Effector memory CD8-positive, alpha-beta T cell (primary cell): ENCODE measurements at places on chromosomes 5 and 9.

DNA sequence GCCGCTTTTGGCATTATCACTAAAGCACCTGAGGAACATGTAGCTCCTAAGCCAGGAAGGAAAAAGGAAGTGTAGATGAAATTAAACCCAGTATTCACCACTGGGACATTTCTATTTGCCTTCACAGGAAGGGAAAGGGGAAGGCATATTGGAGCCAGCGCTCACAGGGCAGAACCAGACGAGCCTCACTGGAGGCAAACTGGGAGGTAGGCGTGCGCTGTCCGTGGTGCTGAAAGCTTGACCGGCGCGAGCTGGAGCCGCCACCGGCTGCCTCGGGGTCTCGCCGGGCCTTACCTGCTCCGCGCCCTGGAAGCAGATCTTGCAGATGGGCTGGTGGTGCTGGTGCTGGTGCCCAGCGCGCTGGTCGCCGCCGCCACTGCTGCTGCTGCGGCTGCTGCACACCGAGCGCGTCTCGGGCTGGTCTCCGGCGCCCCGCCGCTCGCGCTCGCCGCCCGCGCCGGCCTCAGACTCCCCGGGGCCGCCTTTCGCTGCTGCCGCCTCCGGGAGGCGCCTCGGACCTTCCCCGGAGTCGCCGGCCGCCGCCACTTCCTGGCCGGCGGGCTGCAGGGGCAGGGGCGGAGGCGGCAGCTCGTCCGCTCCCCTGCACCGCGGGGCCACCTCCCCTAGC is 732 bp downstream of the MARCHF11 start:
- DNase-seq, result no peak

DNA sequence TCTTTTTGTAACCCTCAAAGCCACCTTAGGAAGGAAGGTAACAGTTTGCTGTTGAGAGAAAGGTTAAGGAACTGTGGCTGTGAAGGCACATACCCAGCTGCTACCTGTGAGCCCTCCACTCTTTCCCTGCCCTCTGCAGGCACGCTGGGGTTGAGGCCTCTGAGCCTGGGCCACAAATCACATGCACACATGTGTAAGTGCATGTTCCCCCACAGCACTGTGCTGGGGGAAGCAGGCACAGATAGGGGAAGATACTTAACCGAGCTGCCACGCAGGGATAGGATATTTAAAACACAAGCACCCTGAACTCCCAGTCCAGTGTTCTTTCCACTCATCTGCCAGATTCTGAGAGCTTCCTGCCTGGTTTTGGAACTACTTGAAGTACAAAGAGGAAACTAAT is 18.1 kb downstream of the LARP1 start:
- no peak for DNase-seq

- no peak for DNase-seq
These were observed 18.7 kb downstream of the IFT74 start for GRCh38 chr9:26974927-26975326.

GRCh38 chr5:4020400-4020799 is 424.8 kb downstream of the IRX1 start:
- DNase-seq, result no peak

DNA sequence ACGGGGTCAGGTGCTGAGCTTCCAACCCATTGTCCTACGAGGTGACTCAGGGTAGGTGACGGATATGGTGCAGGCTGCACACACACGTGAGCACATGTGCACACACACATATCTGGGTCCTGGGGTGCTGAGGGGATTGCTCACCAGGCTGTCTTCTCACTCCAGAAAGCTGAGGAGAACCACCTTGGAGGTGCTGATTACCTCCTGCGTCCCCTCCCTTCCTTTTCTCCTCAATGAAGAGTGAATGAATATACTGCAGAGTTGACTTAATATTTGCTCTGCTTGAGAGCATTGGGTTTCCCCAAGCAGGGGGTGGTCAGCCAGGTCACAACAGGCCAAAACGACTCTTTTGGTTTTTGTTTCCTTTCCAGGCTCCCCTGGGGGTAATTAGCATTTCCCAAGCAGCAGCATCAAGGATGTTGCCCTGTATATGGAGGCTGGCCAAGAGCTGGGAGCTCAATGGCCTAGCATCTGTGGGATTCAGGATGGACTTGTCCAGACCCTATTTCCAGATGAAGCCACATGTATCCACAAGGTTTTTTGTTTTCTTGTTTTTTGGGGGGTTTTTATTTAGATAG is 49.7 kb downstream of the PDZD2 start:
- no peak for DNase-seq

GRCh38 chr9:72315089-72315509 is 49.9 kb downstream of the ZFAND5 start:
- DNase-seq, result no peak
